H4 (cell line): ENCODE measurements at places on chromosomes 4 and X. TPM values are rescaled to one million over a fixed set of nuclear protein-coding genes. Genes with fewer than 3 reads are reported as not detected.
A peak's percentile ranks its signal among the peaks of the same experiment; 100 is the strongest.

- DNase-seq: peak; percentile 41
These were observed 81.9 kb upstream of the HPGD start for GRCh38 chr4:174604198-174604597.

DNA sequence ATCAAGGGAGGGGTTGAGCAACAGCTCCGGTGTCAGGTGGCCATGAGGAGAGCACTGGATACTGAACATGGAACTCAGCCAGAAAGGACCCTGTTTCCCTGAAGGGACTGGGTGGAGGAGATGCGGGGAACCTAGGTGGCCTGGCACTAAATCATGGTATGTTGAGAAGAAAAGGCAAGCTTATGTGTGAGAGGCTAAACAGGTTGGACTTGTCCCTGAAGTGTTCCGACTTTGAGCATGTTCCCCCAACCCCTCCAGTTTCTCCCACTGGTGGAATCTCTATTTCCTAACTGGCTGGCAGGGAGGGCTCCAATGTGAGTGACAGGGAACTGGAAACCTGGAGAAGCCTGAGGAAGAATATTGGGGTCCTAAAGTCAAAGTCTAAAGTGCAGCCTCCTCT, 69.5 kb downstream of the PLAC1 start:
- DNase-seq: no peak

DNA sequence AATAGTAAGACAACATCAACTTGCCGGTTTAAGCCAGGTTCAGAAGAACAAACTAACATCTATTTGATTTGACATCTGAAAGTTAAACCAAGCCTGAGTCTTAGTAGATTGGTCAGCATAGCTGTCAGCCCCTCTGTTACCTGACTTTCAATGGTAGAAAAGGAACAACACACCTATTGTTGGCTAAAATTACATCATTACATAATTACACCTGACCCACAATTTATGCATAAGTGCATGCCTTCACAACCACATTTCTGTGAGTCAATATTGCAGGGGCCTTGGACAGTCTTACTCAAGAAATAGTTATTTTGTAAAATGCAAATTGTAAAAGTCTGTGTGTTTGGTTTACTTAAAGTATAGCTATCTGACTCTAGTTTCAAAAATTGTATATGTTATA, 36.2 kb downstream of the EGFL6 start:
- DNase-seq: no peak

DNA sequence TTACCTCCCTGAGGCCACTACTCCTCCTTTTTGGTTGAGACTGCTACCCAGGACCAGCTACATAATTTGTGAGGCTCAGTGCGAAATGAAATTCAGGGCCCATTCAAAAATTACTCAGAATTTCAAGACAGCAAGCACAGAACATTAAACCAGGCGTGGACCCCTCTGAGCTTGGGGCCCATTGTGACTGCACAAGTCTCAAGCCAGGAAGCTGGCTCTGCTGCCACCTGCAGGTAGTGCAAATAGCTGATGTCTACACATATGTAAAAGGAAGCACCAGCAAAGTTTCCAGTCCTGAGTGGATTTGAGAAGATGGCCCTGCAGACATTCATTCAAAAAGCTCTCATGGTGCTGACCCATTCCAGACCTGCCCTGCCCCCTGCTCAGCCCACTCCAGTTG, 213.4 kb upstream of the LNX1 start:
- DNase-seq: peak; percentile 28

DNA sequence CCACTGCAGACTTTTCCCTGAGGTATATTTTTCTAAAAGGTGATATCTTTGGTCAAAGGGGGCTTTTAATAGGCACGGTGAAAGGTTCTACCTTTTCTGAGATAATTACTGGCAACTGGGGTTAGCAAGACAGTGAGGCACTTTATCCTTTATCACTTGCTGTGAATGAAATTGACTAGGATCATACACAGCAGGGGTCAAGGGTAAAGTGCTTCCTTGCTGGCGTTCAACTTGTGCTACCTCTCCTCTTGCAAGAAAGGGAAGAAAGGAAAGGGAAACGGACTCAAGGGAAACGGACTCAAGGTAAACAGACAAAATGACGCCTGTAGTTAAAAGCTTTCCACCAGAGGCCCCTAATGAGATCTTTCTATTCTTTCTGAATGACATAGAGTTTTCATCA, 78.6 kb upstream of the RAPGEF2 start:
- DNase-seq: no peak

DNA sequence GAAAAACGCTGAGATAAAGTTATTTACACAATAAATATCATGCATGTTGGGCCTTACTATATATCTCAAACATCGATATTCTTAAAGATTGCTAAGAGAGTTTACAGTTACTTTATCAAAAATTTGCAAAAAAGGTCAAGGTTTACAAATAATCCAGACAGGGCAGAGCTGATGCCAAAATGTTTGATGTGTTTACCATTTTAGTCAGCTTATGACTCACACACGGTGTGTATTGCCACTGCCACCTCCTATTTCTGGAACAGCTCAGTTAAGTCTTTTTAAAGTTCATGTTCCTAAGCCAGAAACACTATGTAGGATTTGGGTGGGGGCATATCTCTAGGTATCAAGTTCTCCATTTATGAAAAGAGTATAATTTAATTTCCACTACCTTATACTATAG, 580.6 kb downstream of the INPP4B start:
- DNase-seq: peak; percentile 39

GRCh38 chrX:41561045-41561444, 113.9 kb downstream of the NYX start:
- peak; percentile 86 for DNase-seq

DNA sequence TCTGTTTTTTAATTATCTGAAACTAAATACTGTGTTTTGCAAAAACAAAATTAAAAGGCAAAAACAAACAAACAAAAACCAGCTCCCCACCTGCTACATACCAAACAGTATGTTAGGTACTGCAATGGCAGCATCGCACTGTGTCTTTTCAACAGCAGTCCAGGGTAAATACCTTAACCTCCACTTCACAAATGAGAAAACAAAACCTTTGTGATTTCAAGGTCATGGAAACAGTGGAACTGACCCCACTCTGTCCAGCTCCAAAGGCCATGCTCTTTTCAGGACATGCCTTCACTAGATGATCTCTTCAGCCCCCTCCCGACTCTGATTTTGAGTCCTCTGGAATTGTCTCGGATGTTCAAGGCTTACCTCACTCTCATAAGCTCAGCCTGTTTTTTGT, 183.4 kb downstream of the CBR4 start:
- no peak for DNase-seq

DNA sequence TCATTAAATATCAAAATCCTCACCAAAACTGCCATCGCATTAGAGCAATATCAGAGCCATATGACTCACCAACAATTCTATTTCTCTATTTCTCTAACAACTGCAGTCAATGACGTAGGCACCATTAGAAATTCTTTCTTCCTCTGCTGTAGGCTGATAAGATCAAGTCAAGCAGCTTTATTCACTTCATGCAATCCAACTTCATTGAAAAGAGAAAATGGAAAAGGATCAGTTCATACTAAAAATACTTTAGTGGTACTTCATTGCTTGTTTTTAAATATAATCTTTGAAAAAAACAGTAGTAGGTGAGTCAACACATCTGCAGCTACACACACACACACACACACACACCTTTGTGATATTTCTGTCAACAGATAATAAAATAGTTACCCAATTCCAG, 345.3 kb upstream of the TENM3 start:
- DNase-seq: no peak

GRCh38 chrX:69228732-69229131, 63.5 kb upstream of the PJA1 start:
- no peak for DNase-seq

DNA sequence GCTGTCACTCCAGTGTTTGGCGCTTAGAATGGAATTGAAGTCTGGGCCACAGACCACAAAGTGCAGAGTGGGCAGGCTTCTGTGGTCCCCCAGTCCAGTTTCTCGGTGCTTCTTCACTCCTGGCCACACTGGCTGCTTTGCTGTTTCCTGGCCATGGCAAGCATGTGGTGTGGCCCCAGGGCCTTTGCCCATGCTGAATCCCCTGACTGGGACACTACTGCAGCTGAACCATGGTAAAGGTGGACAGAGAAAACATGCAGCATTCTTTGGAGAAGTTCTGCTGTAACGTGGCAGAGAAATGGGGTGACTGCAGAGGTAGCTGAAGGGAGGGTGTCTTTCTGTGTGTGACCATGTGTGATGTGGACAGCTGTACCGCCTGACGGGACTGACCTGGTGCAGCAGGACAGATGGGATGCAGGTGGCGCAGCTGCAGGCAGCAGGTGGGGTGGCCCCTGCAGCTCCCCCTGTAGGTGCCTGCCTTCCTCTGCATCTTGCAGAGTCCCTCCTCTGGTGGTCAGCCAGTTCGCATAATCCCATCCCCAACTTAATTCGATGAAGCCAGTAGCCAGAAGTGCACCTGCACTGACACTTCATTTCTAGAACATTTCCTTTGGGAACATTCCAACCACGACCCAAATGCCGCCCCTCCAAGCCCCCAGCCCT, 13.2 kb upstream of the S100P start:
- DNase-seq: no peak

- peak; percentile 81 for DNase-seq
These were observed 12.9 kb downstream of the CSF2RA start for GRCh38 chrX:1281521-1281920.

GRCh38 chrX:127276326-127276725, 456.8 kb downstream of the PRR32 start:
- DNase-seq: no peak

DNA sequence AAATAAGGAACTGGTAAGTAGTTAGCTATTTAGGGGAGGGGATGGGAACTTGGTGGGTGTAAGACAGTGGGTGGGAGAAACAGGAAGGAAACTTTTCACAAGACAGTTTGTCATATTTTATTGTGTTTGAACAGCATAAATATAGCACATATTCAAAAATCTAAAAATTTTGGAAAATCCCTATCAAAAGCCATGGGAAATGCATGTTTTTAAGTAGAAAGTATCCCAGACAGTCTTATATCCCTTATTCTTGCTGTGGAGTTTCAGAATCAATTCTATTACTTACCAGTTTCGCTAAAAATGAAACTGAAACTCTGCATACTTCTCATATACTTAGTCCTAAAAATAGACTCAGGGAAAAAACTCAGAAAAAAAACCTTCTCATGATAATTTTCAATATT, 22.3 kb upstream of the RASGEF1B start:
- peak; percentile 14 for DNase-seq

DNA sequence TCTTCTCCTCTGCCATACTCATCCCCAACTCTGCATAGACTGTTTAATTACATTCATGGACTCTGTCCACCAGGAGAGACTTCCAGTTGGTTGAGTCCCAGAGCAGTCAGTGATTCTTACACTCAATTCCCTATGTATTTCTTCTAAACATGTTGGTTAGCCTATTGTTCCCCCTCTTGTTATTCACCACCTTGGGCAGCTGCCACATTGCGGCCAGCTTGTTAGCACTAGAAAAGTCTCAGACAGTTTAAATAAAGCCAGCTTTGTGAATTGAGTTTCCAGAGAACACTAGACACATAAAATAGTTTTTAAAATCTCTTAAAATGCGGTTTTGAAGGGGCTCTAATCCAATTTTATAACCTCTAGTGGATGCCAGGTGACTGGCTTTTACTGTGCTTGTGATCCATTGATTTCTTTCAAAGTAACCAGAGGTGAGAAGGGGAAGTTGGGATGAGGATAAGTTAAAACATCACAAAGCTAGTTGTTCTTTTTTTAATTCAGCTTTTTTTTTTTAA, 827.7 kb downstream of the FSTL5 start:
- no peak for DNase-seq

GRCh38 chrX:56343219-56343618, 111.1 kb downstream of the KLF8 start:
- no peak for DNase-seq

DNA sequence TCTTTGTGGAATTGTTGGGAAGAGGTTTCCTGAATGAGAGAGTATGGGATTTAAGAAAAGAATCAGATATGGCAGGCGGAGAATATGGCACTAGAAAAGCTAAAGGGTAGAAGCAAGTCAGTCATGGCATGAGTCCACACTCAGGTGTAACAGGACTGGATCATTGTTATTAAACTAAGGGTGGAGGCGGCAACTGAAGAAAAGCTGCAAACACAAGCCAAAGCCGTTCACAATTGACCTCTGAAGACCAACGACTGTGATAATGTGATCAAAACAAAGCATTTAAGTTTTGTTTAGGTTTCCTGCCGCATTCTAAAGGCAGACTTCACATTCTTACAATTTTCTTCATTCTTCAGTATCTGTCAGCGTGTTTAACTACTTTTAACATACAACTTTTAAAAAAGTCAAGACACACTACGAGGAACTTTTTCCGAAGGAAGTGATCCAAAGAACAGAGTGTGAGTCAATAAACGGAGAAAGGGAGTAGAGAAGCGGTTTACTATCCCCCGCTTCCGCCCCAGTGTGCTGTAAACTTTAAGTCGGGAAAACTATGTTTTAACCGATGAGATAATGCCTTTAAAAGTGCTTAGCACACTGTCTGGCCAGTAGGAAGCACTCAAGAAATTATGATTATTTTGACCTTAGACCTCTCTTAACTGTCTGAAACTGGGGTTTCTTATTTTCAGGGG, 909 bp upstream of the SLAIN2 start:
- peak; percentile 66 for DNase-seq

DNA sequence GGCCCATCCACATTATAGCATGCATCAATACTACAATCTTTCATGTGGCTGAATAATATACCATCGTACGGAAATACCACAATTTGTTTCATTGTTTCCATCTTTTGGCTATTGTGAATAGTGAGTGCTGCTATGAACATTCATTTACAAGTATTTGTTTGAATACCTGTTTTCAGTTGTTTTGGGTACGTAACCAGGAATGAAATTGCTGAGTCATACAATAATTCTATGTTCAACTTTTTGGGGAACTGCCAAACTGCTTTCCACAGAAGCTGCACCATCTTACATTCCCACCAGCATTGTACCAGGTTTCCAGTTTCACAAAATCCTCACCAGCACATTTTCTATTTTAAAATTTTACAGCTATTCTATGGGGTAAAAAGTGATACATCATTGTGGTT, 28.5 kb upstream of the MANBA start:
- peak; percentile 32 for DNase-seq

DNA sequence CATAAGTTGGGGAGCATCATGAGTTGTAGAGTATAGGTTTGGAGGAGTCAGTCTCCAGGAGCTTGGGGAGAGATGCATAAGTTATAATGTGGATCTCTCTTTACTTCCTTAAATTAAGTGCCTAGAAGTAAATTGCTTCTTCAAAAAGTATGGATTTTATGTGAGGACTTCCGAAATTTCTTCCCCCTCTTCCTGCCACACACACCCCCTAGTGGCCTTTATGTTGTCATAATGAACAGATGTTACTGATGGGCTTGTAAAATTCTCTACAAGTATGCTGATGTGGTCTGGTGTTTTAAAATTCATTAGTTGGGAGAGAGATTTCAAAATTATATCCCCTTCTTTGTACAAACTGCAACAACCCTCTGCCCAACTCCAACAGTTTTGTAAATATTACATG, 2.3 kb upstream of the METTL14 start:
- peak; percentile 32 for DNase-seq

GRCh38 chr4:39205000-39205399, 22.7 kb downstream of the WDR19 start:
- DNase-seq: no peak

Gene SRPK3
- total RNA-seq: 0.06 and 0.35 TPM in 2 replicates

Gene BEX1
- 53.5 and 61.2 TPM in 2 replicates for total RNA-seq

Gene DMD
- 9.3 and 13.3 TPM in 2 replicates for total RNA-seq

Gene PNMA6A
- total RNA-seq: 0.29 and 0.68 TPM in 2 replicates

Gene IL13RA1
- 80.7 and 82.7 TPM in 2 replicates for total RNA-seq

Gene ELK1
- total RNA-seq: 26.2 and 30.4 TPM in 2 replicates

Gene LGI2
- 0.04 and 0.12 TPM in 2 replicates for total RNA-seq

Gene RBM46
- total RNA-seq: not detected in 2 replicates
